Kasumi-1 (cell line): ENCODE measurements at places on chromosomes 7 and 10.

DNA sequence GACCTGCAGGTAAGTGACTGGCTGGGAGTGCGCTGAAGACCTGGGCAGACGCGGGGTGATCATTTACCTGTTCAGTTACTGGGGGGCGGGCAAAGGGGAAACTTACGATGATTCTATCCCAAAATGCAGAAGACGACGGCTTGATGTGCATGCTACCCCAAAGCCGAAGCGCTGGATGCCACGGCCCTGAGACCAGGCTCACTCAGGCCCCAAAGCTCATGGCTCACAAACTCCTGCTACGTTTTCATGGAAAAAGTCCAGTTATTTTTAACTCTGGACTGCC is 200.6 kb downstream of the DIP2C start:
- DNase-seq: no peak

DNA sequence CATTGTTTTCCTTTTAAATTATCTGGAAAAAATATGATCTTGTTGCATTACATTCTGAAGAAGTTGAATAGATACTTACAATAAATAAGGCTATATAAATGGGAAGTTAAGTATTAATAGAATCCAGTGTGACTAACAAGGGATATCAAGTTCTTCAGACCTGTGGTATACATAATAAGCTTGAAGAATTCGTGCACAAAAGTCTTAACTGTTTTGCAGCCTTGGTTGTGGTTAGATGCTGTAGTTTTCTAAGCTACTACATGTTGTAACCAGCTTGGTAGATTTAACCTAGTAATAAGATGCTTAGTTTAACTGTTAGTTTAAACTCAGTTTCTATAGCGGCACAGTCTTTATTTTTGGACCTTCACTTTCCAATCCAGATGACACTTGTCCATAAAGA is 106.2 kb upstream of the GLCCI1 start:
- no peak for DNase-seq

DNA sequence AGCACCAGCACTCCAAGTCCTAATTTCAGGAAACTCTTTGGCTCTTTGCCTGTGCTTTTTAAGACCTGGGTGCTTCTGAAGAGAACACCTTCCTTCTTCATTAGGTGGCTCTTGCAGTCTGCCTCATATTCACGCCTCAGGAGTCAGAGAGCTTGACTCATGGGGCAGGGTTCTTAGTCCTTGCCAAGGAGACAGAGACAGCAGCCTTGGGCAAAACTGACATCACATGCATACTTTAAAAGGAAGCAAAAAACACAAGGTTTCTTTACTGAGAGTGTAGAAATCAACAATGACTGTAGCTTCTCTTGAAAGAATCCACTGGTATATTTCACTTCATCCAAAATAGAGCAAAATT is 780.6 kb downstream of the INHBA start:
- no peak for DNase-seq

GRCh38 chr10:115665549-115665948 is 572.4 kb downstream of the ATRNL1 start:
- no peak for DNase-seq

DNA sequence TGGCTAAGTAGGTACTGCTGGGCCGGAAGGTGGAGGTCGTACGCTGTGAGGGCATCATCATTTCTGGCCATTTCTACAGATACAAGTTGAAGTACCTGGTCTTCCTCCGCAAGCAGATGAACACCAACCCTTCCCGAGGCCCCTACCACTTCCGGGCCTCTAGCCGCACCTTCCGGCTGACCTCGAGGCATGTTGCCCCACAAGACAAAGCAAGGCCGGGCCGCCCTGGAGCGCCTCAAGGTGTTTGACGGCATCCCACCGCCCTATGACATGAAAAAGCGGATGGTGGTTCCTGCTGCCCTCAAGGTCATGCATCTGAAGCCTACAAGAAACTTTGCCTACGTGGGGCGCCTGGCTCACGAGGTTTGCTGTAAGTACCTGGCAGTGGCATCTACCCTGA is 56.8 kb downstream of the ATXN7L1 start:
- DNase-seq: no peak

GRCh38 chr7:92035576-92035975 is 94.9 kb downstream of the AKAP9 start:
- DNase-seq: no peak

DNA sequence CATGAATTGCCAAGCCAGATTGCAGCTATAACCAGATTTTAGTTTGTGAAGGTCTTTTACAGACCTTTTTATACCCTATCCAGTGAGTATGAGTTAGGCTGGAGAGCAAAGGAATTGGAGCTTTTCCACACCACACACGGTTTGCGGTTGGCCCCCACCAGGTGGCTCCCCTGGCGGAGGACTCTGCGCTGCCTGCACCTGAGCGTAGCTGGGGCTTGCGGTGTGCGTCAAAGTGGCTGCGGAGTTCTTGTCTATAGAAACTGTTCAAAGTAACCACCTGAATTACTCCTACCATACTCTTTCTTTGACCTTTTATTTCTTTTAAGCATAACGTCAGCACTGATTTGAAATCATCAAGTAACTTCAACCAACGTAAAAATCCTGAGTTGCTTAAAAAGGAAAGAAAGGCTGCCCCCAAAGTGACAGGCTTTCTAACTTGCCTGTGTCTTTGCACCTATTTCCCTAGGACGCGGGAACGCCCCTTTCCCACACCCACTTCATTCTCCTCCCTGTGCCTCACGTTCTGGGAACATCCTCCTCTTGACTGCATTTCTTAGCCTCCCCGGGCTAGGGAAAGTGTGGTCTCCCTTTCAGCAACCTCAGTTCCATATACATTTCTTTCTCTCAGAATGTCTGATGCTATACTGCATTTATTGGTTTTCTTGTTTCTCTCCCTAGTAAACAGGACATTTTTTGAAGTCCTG is 47.6 kb upstream of the TMEM72 start:
- DNase-seq: no peak

GRCh38 chr10:78109210-78109609 is 75.5 kb downstream of the RPS24 start:
- no peak for DNase-seq

GRCh38 chr7:34067005-34067778 is 161.9 kb downstream of the BMPER start:
- no peak for DNase-seq

DNA sequence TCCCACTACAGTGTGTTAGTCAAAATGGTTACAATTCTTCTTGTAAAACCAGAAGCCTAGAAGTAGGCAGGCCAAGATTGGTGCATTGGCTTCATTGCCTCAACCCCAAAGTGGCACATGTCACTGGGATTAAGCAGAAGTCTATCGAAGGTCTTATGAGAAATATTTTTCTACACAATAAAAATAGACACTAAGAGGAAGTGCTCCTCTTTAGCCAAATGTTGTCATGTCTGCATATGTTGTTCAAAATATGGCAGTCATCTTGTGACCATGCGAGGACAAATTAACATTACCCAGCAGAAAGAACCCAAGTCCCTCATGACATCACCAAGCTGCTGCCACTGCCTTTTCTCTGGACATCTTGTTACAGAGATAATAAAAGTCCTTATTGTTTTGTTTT is 6.3 kb upstream of the NSMCE4A start:
- no peak for DNase-seq

- no peak for DNase-seq
These were observed 103.3 kb downstream of the ACTR3B start for GRCh38 chr7:152862856-152863255.

DNA sequence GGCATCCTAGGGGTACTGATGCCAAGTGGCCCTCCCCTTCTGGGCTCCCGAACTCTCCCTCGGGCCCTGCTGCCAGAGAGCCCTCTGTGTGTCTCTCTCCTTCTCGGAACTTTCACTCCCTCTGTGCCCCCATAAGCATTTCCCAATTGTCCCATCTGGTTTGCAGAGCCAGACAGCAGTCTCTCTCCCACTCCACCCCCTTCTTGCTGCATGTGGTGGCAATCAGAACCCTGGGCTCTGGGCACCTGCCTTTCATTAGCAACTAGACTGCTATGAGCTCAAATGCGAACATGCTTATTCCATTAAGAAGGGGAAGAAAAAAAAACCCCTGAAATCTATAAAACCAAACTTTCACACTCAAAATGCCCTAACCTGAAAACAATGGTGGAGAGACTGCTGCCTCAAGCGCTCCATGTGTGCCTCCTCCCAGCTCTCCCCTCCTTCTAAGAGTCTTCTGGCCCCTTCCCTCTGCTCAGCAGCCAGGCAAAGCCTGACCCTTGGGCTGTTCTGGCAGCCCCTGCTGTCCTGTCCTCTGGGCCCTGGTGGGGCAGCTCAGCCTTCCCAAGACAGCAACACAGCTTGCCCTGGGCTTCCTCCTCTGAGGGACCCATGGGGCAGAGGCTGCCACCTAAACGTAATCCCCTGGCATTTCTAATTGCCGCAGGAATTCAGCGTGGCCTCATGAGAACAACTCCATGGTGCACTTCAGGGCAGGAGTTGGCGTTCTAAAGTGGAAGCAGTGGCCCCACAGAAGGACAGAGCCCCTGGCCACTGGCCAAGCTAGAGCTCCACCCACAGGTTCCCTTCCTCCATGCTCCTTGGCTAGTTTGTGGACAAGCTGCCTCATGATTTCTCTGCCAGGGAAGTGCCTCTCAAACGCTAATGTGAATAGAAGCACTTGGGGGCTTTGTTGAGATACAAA is 415.4 kb downstream of the PLXNA4 start:
- no peak for DNase-seq

GRCh38 chr7:105745681-105746330 is 130.6 kb downstream of the ATXN7L1 start:
- DNase-seq: no peak

DNA sequence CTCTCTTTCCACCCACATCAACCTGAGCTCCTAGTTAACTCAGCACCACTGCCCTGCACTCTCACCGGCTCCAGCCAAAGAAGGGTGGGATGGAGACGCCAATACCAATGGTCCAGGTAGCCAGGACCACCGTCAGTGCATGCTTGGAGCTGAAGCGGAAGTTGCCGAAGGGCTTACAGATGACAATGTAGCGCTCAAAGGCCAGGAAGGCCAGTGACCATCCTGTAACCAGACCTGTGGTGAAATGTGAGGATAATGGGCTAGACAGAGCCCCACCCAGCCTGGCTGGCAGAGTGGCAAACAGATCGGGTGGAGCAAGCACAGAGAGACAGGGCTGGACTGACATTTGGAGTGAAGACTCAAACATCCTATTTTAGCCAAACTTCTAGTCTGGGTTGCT is 673 bp downstream of the OPN1SW start:
- no peak for DNase-seq

GRCh38 chr10:106076496-106076895 is 1088.0 kb downstream of the SORCS1 start:
- no peak for DNase-seq

- DNase-seq: no peak
These were observed 3.8 kb downstream of the FAM107B start for GRCh38 chr10:14770927-14771326.

GRCh38 chr10:30502266-30503060 is 68.5 kb downstream of the MAP3K8 start:
- DNase-seq: peak; percentile 73

- no peak for DNase-seq
These were observed 817.3 kb downstream of the LRMDA start for GRCh38 chr10:76248649-76249200.

GRCh38 chr10:15381420-15381819 is 10.3 kb upstream of the FAM171A1 start:
- DNase-seq: no peak

GRCh38 chr10:103915796-103916195 is 2.2 kb downstream of the STN1 start:
- peak; percentile 56 for DNase-seq

GRCh38 chr7:68537774-68538071 is 1060.6 kb upstream of the AUTS2 start:
- DNase-seq: no peak

- DNase-seq: no peak
These were observed 141.7 kb downstream of the SH3PXD2A start for GRCh38 chr10:103713676-103714075.

GRCh38 chr10:44962870-44963738 is 3.5 kb downstream of the RASSF4 start:
- peak; percentile 23 for DNase-seq

DNA sequence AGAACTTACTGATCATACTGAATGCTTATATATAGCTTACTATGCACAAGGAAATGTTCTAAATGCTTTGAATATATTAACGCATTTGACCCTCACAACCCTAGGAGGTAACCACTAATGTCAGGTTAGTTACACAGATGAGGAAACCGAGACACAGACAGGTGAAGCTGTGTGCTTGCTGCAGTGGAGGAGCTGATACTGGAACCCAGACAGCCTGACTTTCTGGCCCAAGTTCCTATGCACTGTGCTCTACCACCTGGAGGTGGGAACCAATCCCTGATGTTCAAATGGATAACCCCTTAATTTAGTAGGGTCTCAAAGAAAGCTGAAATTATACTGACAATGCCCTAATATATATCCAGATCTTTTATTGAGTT is 119.6 kb downstream of the SORBS1 start:
- DNase-seq: no peak

GRCh38 chr7:116592445-116592844 is 67.6 kb downstream of the CAV1 start:
- peak; percentile 74 for DNase-seq

DNA sequence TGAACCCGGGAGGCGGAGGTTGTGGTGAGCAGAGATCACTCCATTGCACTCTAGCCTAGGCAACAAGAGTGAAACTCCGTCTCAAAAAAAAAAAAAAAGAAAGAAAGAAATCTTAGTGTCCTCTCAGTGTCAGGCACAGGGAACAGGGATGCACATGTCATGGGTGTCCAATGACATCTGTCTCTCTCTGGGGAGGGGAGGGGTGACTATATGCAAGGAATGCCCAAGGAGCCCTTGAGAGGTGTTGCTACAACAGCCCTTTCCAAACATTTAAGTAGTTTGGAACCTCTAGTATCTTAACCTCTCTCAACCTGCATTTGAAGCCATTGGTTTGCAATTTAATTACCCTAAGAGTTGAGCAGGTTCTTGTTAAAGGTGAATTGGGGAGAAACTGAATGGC is 28.9 kb downstream of the PDLIM1 start:
- no peak for DNase-seq

DNA sequence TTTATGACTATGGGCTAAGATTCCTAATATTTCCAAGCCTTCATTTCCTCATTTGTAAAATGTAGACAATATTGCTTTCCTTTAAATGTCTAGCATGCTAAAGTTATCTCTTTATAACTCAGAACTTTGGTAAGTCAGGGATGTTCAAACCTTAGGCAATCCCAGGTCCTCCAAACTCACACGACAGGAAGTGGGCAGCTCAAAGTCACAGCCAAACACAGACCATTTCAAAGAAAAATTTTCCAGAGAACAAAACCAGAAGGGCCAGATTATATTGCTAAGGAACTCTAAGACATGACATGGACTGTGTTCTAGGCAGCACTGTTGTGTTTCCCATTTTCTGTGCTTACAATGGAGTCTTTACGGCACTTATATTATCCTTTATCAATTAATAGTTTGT is 87.8 kb upstream of the DYNC1I1 start:
- DNase-seq: no peak

DNA sequence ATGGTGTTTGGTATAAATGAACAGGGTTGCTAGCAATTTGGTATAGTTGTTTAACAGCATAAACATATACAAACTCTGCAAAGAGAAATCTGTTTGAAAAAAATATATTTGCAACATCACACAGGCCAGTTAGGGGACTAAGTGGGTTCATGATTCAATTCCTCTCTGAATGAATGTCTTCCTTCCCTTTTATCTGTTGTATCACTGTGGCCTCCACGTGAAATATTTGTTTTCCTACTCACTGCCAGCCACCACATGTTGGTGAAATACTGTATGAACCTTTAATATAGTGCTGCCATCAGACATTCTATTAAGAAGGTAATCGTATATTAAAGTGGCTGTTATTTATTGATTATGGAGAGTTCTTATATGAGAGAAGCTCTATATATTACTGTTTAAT is 157.0 kb downstream of the ARID5B start:
- no peak for DNase-seq
